IPS DF 6.9 (cell line): ENCODE measurements at places on chromosomes 2 and 18.

DNA sequence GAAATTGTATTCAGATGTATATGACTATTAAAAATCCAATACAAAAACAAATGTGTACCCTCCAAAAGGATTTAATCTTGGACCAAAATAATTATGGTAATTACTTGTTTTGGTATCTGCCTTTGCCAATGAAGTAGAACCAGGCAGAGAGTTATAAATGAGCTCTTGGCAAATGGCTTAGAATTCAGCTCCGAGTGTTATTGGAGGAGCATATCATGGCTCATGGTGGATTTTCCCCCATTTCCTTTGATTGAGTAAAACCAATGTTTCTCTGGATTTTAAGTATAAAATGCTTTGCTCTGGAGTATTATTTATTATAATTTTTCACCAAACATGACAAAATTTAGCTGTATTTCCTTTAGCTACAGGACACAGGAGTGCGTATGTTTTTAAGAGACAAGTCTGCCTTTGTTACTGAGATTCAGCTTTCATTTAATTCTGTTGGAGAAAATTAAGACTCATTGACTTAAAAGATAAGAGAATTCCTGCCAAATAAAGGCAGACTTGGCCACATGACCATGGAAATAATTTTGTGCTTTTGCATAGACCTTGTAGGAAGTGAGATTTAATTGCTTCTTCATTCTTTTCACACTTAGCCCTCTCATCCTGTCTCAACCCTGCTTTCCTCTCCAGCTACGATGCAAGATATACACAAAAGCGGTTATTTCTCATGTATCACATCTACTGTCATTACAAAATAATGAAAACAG lies 281.0 kb upstream of the SOX11 start:
- DNase-seq = no peak

DNA sequence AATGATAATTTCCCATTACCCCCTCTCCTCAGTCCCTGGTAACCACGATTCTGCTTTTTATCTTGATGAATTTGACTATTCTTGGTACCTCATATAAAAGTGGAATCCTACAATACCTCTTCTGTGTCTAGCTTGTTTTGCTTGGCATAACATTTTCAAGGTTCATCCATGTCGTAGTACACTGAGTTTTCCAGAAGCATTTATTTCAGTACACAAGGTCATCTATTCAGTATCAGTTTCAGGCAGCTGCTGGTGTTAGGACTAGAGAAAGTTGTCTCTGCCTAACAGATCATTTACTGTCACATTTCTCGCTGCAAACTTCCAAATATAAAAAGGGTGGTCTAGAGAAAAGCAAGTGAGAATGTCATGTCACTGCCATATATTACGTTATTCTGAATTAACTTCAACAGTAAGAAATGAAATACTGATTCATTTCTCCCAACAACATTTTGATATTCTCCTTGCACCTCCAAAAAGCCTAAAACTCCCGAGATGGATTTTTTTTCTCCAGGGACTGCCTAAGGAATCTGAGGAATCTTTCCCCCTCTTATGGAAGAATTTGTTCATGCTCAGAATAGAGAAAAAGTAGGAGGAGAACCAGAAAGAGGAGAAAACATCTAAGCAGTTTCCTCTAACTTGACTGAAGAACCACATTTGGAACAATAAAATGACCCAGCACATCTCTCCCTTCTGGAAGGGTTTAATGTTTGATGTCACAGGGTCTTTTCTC lies 36.0 kb downstream of the CDK15 start:
- DNase-seq = no peak

DNA sequence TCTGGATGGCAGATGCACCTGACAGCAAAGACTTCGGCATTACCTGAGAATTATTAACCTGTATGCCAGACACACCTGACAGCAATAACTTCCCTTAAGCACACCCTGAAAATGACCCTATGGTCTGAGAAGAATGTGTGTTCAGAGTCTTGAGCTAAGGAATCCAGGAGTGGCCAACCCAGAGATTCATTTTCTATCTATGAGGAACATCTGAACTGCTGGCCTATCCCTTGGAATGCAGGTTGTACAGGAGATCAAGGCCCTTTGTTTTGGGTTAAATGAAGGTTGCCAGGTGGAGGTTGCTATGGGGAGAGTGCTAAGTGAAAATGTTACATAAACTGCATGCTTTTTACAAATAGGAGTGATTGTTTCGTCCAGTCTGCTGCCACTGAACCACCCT lies 200.9 kb upstream of the MEIS1 start:
- no peak for DNase-seq

GRCh38 chr18:63002803-63003445 lies 287.6 kb downstream of the PHLPP1 start:
- no peak for DNase-seq

DNA sequence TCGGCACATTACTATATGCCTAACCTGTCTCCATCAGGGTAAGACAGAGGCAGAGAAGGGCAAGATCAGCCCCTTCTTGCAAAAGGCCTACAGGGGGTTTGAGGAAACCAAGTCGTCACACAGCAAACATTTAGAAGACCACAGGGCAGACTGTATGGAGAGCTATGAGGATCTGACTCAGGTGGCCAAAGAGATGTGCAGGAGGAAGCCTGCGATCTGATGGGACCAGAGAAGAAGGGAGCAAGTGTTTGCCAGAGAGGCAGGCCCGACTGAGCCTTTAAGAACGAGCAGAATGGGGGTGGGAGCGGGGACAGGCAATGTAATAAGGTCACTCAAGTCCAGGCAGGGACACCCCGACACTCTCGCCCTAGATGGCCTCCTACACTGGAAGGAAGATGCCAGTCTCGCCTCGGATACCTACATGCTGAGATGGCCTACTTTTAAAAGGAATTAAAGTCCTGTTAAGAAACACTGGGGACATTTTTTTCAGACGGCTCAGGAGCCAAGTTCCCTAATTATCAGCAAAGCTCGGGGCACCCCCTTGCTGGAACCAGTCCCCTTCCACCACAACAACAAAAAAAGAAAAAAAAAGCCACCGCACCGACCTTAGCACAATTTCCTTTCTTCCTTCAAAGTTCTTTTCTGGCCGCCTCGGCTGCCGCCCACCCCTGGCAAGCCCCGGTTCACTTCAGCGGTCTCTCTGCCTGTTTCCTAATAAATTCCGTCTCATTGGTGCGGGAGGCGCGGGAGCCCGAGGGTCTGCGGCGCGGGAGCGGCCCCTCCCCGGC lies 1.5 kb downstream of the SFXN5 start:
- DNase-seq = no peak

- no peak for DNase-seq
Observed at GRCh38 chr2:122261911-122262310, 506.5 kb downstream of the TSN start.

DNA sequence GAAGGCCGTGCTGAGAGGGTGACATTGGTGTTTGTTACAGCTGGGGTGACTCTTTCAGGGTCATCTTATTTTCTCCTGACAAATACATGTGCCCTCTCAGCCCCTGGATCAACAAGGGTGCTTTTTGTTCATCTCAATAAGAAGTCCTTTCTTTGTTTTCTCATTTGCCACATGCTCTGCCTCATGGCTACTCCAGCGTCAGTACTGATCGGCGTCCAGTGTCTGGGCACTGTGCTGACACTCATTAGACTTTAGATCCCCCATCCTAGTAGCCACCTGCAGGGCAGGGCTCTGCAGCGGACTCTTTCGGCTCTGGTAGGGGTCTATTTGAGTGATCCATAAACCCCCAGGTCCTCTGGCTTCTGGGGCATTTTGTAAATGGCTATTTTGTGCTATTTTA lies 38.4 kb downstream of the NPPC start:
- DNase-seq = no peak

DNA sequence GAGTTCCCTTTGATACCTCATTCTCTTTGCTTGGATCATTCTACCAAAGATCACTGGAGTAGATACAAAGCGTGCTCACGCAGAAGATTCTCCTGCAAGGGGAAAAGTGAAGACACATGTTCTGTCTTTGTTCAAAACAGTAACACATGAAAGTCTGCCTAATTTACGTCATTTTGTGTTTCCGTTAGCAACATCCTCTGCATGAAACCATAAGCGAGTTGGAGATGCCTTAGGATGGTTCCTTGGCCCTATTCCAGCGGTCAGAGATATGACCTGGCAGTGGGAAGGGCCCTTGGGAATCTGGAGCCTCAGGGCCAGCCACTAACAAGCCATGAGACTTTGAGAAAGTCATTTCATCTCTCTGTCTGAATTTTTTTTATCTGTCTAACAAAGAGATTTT lies 180.9 kb upstream of the TWIST2 start:
- DNase-seq = no peak

- no peak for DNase-seq
Observed at GRCh38 chr2:21640046-21640445, 516.3 kb downstream of the TDRD15 start.

- DNase-seq = no peak
Observed at GRCh38 chr18:34970106-34970505, 71.1 kb upstream of the MAPRE2 start.
